Tongue (tissue), 3 donors: ENCODE measurements at places on chromosomes 5 and 9. TPM values are rescaled to one million over a fixed set of nuclear protein-coding genes. Genes with fewer than 3 reads are reported as not detected.

DMGDH gene
- total RNA-seq = 1.8 TPM

DNA sequence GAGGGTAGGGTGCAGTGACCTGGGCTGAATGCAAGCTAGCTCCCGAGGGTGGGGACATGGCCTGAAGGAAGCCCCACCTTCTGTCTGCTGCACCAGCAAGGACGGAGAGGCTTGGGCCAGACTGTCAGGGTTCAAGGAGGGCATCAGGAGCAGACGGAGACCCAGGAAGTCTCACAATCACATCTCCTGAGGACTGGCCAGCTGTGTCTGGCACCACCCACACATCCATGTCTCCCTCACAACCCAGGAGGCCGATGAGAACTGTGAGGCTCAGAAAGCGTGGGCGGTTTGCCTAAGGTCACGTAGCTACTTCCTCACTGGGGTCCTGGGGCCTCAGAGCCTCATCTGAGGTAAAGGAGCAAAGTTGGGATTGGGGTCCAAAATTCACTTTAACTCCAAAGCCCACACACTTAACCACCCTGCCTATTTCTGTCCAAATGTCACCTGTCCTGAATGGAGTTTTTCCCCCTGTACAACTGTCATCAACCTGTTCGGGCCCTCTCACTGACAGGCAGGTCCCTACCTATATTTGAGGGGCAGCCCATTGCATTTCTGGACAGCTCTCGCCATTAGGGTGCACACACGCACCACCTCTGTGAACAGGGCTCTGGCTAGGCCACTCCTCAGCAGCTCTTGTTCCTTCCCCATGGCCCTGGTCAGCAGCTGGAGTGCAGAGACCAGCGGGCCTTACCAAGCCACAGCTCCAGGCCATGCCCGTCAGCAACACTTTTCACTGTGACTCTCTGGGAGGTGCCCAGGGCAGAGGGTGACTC is 3.4 kb downstream of the IL13 start:
- no peak for DNase-seq

GRCh38 chr5:17343675-17344074 is 126.2 kb downstream of the BASP1 start:
- no peak for DNase-seq

FABP6 gene
- total RNA-seq = not detected

- DNase-seq = no peak
These were observed 23.2 kb upstream of the NEURL1B start for GRCh38 chr5:172617817-172618216.

SETX gene
- total RNA-seq = 78.2 TPM

TMEM174 gene
- total RNA-seq = not detected

- no peak for DNase-seq
These were observed 8.2 kb downstream of the TOR2A start for GRCh38 chr9:127726871-127727270.
